CD4-positive, alpha-beta T cell treated with Interleukin-10 for 1 hour (primary cell): ENCODE measurements at places on chromosomes 6 and 20.

DNA sequence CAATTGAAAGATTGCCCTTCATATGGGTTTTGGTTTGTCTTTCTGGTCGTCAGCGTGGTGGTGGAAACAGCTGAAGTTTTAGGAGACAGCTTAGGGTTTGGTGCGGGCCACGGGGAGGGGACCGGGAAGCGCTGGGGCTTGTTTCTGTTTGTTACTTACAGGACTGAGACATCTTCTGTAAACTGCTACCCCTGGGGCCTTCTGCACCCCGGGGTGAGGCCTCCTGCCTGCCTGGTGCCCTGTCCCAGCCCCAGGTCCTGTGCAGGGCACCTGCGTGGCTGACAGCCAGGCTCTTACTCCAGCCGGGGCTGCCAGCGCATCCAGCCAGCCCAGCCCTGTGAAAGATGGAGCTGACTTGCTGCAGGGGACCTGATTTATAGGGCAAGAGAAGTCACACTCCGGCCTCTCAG lies 22.8 kb downstream of the NPEPL1 start:
- no peak for DNase-seq

DNA sequence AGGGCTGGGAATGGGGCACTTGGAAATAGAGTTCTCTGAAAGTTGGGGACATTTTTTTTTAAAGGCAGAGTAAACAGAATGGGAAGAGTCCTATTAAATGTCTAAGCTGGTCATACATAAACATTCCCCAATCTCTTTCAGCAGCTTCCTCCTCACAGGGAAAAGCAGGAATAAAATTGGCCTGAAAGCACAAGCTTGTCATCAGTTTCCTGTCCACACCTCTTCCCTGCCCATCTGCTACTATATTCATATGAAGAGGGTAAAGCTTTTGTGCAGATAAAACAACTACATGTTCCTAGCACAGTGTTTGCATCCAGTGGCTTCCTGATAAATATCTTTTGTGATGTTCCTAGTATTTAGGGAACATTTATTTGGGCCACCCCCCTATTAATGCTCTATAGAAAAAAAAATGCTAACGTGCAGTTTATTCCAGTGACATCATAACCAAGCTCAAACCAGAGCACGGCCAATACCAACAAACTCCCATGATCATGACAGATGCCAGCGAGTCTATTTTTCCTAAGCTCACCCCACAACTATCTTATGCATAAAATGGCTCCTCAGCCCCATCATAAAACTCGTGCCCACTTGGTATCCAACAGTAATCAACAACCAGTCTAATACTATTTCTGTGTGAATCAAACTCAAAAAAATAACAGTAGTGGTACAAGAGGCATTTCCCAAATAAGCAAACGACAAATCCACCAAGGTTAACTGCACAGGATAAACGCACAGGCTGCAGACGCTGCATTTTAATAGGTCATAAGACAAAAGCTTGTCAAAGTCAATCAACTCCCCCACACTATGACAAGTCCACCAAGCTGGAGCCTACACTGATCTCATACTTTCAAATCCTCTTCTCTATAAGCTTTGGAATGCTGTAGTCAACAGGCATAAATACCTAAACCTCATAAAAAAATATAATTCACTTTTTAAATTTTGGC lies 95.3 kb downstream of the EPB41L2 start:
- DNase-seq: no peak

DNA sequence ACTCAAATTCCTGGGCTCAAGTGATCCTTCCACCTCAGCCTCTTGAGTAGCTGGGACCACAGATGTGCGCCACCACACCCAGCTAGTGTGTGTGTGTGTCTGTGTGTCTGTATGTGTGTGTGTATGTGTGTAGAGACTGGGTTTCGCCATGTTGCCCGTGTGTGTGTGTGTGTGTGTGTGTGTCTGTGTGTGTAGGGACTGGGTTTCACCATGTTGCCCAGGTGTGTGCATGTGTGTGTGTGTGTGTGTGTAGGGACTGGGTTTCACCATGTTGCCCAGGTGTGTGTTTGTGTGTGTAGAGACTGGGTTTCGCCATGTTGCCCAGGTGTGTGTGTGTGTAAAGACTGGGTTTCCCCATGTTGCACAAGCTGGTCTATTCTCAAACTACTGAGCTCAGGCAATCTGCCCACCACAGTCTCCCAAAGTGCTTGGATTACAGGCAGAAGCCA lies 28.3 kb downstream of the CDK5RAP1 start:
- no peak for DNase-seq

DNA sequence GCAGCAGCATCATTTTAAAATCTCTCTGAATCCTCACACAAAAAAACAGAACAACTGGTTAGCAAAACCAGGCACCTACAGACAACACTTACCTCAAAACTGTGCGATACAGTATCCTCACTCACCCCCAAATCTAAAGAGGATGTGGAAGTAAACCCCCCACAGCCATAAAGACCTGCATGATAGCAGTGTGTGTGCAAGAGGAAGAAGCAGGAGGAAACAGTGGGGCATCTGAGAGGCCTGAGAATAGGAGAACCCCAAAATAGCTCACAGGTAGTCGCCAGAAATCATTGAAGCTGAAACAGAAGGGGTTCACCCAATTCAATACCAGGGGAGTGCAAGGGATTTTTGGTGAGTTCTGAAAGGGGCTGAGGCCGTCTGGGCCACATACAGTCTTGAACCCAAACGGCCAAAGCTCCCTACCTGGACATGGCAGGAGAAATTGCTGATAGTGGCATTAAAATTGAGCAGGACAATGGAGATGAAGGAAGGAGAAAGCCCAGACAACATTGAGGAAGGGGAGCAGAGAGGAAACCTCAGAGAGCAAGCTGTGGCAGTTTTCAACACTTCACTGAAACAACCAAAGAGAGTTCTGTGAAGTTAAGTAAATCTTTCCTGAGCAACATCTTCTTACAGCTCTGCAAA lies 129.7 kb downstream of the FIG4 start:
- no peak for DNase-seq

- peak; percentile 9 for DNase-seq
Measured at GRCh38 chr6:131597446-131597845, 24.4 kb downstream of the ARG1 start.

GRCh38 chr6:8180327-8181159 lies 78.2 kb upstream of the EEF1E1 start:
- DNase-seq: no peak

- no peak for DNase-seq
Measured at GRCh38 chr6:1068068-1068467, 243.8 kb upstream of the FOXQ1 start.

GRCh38 chr6:118134206-118134605 lies 227.1 kb downstream of the SLC35F1 start:
- DNase-seq: no peak

- DNase-seq: no peak
Measured at GRCh38 chr20:50737352-50737751, 6.0 kb downstream of the PARD6B start.

- DNase-seq: no peak
Measured at GRCh38 chr6:14328163-14328562, 210.6 kb downstream of the CD83 start.

GRCh38 chr20:50977066-50978021 lies 18.7 kb downstream of the MOCS3 start:
- no peak for DNase-seq
